ENCODE measurements at places on chromosomes 13 and 19.

- DNase-seq: no peak
Observed at GRCh38 chr13:26895081-26895807, 134.7 kb upstream of the GPR12 start.

DNA sequence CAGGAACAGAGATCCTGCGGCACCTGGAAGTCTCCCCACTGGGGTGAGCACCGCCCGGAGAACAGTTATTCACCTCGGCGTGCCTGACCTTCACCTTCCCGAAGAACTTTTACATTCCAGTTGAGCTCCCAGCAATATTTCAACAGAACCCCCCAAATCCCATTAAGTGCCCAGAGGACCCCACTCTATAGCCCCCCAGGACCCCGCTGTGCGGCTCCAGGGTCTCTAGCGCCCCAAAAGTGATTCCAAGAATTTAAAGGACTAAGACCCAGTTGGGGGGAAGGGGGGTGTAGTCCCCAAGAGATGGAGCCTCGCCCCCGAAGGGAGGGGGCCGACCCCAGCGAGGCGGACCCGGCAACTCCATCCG is 480 bp downstream of the GPR108 start:
- DNase-seq: no peak

- no peak for DNase-seq
Observed at GRCh38 chr13:50758796-50759195, 84.7 kb downstream of the DLEU7 start.

- no peak for DNase-seq
Observed at GRCh38 chr19:16022251-16022650, 54.0 kb upstream of the TPM4 start.

DNA sequence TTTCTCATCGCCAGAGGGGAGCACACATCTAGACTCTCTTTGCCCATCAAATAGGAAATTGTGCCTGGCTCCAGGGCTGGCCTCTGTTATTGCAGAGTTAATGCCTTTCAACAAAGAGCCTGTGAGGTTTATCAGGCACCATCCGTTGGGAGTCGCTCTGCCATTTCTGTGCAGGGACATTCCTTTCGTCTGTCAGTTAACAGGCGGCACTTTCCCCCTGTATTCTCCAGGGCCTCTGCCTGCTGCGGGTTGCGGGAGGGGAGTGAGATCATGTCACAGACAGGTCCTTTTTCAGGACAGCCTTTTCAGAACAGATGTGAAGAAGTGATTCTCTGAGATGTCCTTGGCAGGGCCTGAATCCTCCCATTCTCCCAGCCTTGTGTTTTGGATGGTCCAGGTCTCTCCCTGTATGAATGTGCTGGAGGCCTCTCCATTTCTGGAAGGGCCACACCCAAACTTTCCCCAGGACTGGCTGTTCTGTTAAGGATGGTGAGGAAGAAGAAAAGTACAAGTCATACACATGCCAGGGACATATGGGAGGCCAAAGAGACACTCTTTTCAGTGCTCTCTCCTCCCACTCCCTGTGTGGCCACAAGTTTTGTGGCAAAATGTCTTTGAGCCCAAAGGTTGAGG is 14.9 kb downstream of the SERP2 start:
- no peak for DNase-seq

Measured in GDM1 (cell line).